ENCODE measurements at places on chromosomes 11 and 22. TPM values are rescaled to one million over a fixed set of nuclear protein-coding genes. Genes with fewer than 3 reads are reported as not detected.

Gene SEPTIN5
- 34.5 TPM for total RNA-seq

Gene OR2AT4
- not detected for total RNA-seq

Gene SLC17A6
- not detected for total RNA-seq

Gene MUC15
- total RNA-seq, result 0.53 TPM

Gene CRYBB2
- 0.81 TPM for total RNA-seq

GRCh38 chr22:20629401-20629800, 122.0 kb downstream of the MED15 start:
- no peaks in the 10 kb centered on the region for H3K36me3 ChIP-seq
- no peak overlapping the region for H3K27ac ChIP-seq
- no peak for DNase-seq
- H3K27me3 ChIP-seq, result peaks cover 10% of the 10 kb centered on the region

DNA sequence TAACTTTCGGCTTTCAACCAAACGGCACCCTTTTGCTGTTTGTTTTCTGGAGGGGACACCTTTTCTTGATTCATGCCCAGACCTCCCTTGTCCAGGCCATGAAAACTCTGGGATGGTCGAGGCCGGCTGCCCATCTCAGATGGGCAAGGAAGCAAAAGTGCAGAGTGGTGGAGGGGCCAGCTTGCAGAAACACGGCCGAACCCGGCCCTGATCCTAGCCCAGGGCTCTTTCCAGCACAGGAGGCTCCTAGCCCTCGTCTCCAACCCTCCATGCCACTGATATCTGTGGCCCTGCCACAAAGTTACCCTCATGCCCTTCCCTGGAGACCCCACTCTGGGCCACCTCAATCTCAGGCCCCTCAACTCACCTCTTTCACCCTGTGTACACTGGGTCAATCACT, 18.9 kb upstream of the SLC22A12 start:
- no peak for DNase-seq
- peaks cover 3% of the 10 kb centered on the region for H3K4me1 ChIP-seq
- no peak overlapping the region for H3K4me3 ChIP-seq
- H3K27me3 ChIP-seq, result peaks cover 28% of the 10 kb centered on the region

DNA sequence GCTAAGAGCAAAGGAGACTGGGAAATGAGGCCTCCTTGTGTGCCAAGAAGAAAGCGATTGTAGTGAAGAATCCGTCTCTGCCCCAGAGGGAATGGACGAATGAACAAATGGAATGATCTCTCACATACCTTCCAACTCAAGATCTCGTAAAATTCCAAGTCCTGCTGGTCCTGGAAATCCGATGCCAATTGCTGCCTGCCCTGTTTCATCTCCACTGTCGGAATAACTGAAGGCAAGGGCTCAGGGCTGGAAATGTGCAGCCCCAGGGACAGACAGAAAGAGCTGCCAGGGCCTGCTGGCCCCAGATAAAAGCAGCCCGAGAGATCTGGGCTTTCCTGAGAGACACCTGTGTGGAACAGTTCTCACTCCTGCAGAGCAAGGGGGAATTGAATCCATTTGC, 120.9 kb downstream of the MN1 start:
- no peak overlapping the region for H3K4me3 ChIP-seq
- H3K27ac ChIP-seq, result no peak overlapping the region
- no peak for DNase-seq
- peaks cover 78% of the 10 kb centered on the region for H3K27me3 ChIP-seq
- H3K4me1 ChIP-seq, result peaks cover 2% of the 10 kb centered on the region

DNA sequence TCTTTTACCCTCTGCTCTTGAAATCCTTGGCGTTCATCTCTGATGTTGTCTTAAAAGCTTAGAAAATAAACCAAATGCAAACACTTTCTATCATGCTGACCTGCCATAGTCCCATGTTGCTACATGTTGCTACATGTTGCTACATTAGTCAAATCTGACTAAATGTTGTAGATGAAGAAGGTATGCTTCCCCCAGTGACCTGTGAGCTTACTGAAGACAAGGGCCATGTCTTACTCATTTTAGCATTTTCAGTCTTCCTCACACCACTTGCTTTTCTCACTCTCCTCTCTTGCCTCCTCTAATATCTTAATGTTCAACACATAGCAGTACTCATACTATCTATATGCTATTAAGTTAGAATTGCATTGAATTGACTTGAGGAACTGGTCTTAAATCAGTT, 346.4 kb upstream of the MTNR1B start:
- no peak for DNase-seq
- no peaks in the 10 kb centered on the region for H3K27me3 ChIP-seq
- H3K4me3 ChIP-seq, result no peak overlapping the region
- H3K36me3 ChIP-seq, result no peaks in the 10 kb centered on the region
- no peaks in the 10 kb centered on the region for H3K4me1 ChIP-seq
- no peak overlapping the region for H3K27ac ChIP-seq

DNA sequence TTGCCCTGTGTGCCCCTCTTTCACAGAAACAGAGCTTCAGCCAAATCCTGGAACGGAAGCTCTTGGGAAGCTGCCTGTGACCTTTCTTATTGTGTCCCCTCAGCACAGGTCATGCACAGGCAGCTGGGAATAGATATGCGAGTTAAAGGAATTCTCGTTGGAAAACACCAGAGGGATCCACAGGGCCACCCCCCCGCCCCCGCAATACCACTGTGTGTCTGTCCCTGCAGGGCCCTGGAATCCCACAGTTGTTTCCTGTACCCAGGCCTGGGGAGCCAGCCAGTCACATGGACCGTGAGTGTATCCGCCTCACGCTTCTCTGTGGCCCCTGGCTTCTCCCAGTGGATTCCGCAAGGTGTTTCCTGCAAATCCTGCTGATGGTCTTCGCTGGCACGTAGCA, 29.0 kb downstream of the TIMP3 start:
- no peak overlapping the region for H3K27ac ChIP-seq
- H3K4me3 ChIP-seq, result no peak overlapping the region
- peaks cover 5% of the 10 kb centered on the region for H3K27me3 ChIP-seq
- no peaks in the 10 kb centered on the region for H3K36me3 ChIP-seq

- H3K4me3 ChIP-seq, result no peak overlapping the region
- peaks cover 4% of the 10 kb centered on the region for H3K36me3 ChIP-seq
These were observed 36.5 kb downstream of the RNF141 start for GRCh38 chr11:10504490-10504889.

DNA sequence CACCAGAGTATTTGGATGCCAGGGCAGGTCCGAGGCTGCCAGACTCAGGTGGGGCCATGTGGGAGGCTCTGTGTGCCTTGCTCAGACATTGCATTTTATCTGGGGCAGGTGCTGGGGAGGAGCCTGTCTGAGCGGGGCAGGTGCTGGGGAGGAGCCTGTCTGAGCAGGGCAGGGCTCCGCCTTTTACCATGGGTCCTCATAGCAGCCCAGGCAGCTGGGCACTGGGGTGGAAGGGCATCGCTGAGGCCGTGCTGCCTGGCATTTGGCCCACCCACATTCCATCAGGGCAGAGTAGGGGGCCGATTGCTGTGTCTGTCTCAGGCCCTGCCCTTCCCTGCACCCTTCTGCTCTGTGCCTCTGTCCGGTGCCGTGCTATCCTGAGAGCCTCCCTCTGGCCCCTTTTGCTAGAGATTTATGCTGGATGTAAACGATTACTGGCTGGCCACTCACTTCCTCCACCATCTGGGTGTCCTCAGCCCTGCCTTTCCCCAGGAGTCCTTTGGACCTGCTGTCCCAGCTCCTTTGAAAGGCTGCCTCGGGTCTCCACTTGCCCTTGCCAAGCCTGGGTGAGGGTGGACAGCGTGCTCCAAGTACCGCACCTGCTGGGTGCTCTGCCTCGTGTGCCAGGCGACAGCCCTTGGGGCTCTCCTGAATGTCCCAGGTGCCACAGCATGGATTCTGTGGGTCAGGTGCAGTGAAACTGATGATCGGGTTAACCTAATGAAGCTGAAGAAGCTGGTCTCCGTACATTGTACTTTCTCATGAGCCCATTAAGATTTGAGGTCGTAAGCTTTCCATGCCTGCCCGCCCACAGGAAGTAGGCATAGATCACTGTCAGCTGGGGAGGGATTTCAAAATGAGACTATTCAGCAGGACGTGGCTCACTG, 281.6 kb downstream of the TBC1D22A start:
- peak overlapping the region; percentile 64 for H3K27ac ChIP-seq
- H3K27me3 ChIP-seq, result no peaks in the 10 kb centered on the region
- H3K4me1 ChIP-seq, result peaks cover 12% of the 10 kb centered on the region
- no peak overlapping the region for H3K4me3 ChIP-seq
- peaks cover 6% of the 10 kb centered on the region for H3K36me3 ChIP-seq
- DNase-seq, result no peak

GRCh38 chr22:49865156-49865555, 11.5 kb downstream of the ZBED4 start:
- no peak overlapping the region for H3K27ac ChIP-seq
- DNase-seq, result no peak
- H3K4me3 ChIP-seq, result no peak overlapping the region
- H3K4me1 ChIP-seq, result peaks cover 2% of the 10 kb centered on the region

GRCh38 chr11:131858505-131858904, 488.1 kb downstream of the NTM start:
- no peak overlapping the region for H3K27ac ChIP-seq
- H3K4me3 ChIP-seq, result no peak overlapping the region
- H3K36me3 ChIP-seq, result no peaks in the 10 kb centered on the region
- DNase-seq, result no peak
- peaks cover 37% of the 10 kb centered on the region for H3K27me3 ChIP-seq

- peaks cover 29% of the 10 kb centered on the region for H3K27me3 ChIP-seq
- H3K27ac ChIP-seq, result no peak overlapping the region
- H3K4me3 ChIP-seq, result no peak overlapping the region
These were observed 6.0 kb upstream of the CLCF1 start for GRCh38 chr11:67379061-67380058.

Data from progenitor cell of endocrine pancreas (in vitro differentiated cells).